IMR-90 (cell line): ENCODE measurements at places on chromosomes 4 and X. TPM values are rescaled to one million over a fixed set of nuclear protein-coding genes. Genes with fewer than 3 reads are reported as not detected.

Gene ARHGAP24
- polyA plus RNA-seq: 11.3 and 11.9 TPM in 2 replicates

Gene TMEM154
- 0.12 and 0.20 TPM in 2 replicates for polyA plus RNA-seq

DNA sequence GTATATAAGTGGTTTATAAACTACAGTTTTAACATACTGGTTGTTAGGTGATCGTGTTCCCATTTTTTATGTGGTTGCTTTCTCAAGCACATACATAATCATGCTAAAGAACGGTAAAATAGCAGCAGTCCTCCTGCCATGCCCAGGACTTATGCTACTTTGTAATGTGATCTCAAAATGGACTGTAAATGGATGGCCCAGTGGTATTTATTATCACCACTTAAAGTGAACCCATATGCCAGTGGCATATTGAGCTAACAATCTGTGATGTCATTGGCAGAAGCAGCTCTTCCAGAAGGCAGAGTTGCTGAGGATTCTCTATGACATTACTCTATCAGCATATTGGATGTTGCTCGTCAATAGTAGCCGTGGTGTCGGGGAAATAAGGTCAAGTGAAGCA, 28.6 kb downstream of the ANK2 start:
- H3K4me3 ChIP-seq: no peak overlapping the region
- H3K27ac ChIP-seq: no peak overlapping the region

DNA sequence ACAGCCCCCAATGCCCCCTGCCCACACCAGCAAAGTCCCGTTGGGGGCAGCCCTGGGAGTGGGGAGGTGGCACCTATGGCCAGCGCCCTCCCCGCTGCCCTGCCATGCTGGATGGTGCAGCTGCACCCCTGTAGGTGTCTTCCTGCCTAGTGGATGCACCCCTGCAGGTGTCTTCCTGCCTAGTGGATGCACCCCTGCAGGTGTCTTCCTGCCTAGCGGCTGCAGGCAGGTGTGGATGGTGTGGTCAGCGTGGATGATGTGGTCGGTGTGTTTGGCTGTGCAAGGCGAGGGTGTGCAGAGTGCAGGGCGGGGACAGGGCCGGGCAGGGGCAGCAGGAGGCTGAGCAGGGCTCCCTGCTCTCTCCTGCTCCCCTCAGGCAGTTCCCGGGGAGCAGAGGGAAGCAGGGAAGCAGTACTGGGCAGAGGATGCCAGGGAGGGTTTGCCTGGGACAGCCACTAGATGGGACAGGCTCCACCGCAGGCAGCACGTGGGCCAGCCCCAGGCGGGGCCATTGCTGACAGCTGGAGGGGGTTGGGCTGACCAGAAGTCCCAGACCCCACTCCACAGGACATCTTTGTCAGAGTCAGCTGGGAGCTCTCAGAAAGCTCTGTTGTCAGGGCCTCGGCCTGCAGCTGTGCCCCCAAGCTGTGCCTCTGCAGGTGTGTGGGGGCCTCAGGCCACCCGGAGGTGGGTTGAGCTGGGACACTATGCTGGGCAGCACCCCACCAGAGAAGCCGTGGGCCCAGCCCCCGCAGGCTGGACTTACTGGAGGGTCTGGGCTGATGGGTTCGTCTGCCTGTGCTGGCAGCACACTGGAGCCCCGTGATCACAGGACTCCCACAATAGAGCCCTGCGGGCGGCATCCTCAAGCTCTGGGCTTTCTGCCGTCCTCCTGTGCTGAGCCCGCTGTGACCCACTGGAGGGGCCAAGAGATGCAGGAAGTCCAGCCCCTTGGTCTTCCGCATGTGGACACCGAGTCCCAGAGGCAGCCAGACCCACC, 23.7 kb downstream of the DOK7 start:
- no peak overlapping the region for H3K27ac ChIP-seq
- no peaks in the 10 kb centered on the region for H3K36me3 ChIP-seq
- H3K4me3 ChIP-seq: no peak overlapping the region
- peaks cover 52% of the 10 kb centered on the region for H3K27me3 ChIP-seq

DNA sequence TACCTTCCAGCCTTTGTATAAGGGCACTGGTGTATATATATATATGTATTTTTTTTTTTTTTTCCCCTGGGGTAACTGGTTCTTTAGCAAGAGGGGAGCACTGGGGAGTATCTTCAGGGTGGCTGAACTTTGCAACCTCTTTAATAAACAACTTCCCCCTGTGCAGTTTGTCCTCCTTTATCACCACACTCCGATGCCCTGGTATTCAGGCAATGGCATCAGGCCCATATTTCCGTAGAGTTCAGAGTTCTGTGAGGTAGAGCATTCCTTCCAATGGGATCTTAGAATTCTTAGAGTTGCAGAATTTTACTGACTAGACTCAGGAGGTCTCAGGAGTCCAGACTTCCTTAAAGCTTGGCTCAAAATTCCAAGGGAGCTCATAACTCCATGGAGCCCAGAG, 24.6 kb downstream of the NYX start:
- no peaks in the 10 kb centered on the region for H3K36me3 ChIP-seq
- H3K4me1 ChIP-seq: peaks cover 4% of the 10 kb centered on the region; the same call in 1 of the 2 replicates
- no peak overlapping the region for H3K27ac ChIP-seq
- H3K27me3 ChIP-seq: peaks cover 2% of the 10 kb centered on the region; the same call in 1 of the 2 replicates
- H3K4me3 ChIP-seq: no peak overlapping the region
- no peak for DNase-seq

DNA sequence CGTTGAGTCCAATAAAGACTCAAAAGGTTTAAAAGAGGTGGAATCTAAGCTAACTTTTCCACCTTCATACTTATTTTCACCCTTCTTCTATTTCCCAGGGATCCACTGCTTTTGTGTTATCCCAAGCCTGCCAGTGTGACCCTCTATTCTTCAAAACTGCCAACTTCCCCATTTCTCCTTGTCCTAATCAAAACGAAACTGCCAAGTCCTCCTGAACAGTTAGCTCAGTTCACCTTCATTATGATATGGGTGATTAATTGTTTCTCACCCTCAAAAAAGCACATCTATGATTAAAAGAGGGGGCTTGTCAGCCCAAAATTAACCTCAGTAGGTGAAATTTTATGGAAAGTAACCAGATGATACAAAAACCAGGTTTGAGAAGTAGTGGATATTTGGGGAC, 108.4 kb downstream of the GUCY2F start:
- DNase-seq: no peak
- H3K27me3 ChIP-seq: peaks cover 8% of the 10 kb centered on the region
- H3K27ac ChIP-seq: no peak overlapping the region
- H3K4me3 ChIP-seq: no peak overlapping the region
- H3K36me3 ChIP-seq: no peaks in the 10 kb centered on the region

DNA sequence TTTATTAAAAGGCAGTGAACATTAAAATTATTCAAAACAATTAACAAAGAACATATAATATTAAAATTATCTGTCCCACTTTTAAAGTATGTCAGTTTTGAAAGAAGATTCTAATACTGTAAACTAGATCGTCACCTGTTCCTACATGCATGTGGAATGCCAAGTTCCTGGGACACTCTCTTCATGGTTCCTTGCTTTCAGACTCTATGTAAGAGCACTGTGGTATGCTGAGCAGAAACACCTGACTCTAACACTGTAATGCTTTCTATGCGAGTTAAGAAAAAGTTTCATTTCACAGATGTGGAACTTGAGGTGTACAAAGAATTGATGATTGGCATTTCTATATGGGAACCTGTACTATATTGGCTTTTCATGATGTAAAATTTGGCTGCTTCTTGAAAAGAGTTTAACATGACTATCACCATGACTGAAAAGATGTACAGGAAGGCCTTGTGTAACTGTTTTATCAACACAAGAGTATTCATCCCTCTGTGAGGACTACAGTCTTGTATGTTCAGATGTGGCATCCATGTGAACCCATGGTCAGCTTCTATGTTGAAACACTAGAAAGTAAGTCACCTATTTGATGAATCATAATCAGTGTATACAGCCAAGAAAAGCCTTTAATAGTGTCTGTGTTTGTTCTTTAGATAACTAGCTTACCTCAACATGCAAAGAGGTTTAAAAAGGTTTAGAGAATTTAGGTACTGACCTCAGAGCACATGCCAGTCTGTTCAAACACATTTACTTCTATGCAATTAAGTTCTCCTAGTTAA, 354.5 kb downstream of the ARHGAP24 start:
- no peak overlapping the region for H3K27ac ChIP-seq
- peaks cover 14% of the 10 kb centered on the region for H3K4me1 ChIP-seq
- no peaks in the 10 kb centered on the region for H3K27me3 ChIP-seq
- no peaks in the 10 kb centered on the region for H3K36me3 ChIP-seq
- DNase-seq: peak; percentile 66
- H3K4me3 ChIP-seq: no peak overlapping the region

DNA sequence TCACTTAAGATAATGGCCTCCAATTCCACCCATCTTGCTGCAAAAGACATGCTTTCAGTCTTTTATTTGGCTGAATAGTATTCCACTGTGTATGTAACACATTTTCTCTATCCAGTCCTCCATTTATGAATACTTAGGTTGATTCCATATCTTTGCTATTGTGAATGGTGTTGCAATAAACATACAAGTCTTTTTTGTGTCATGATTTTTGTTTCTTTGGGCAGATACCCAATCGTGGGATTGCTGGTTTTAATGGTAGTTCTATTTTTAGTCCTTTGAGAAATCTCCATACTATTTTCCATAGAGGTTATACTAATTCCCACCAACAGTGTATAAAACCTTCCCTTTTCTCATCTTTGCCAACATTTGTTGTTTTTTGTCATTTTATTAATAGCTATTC, 180.9 kb downstream of the SMIM20 start:
- no peak overlapping the region for H3K27ac ChIP-seq
- no peak overlapping the region for H3K4me3 ChIP-seq
- no peaks in the 10 kb centered on the region for H3K27me3 ChIP-seq
- no peaks in the 10 kb centered on the region for H3K36me3 ChIP-seq

GRCh38 chr4:169201222-169202144, 69.3 kb downstream of the SH3RF1 start:
- H3K4me1 ChIP-seq: peaks cover 10% of the 10 kb centered on the region
- H3K27me3 ChIP-seq: no peaks in the 10 kb centered on the region
- H3K27ac ChIP-seq: no peak overlapping the region
- H3K4me3 ChIP-seq: no peak overlapping the region
- no peak for DNase-seq
- no peaks in the 10 kb centered on the region for H3K36me3 ChIP-seq

DNA sequence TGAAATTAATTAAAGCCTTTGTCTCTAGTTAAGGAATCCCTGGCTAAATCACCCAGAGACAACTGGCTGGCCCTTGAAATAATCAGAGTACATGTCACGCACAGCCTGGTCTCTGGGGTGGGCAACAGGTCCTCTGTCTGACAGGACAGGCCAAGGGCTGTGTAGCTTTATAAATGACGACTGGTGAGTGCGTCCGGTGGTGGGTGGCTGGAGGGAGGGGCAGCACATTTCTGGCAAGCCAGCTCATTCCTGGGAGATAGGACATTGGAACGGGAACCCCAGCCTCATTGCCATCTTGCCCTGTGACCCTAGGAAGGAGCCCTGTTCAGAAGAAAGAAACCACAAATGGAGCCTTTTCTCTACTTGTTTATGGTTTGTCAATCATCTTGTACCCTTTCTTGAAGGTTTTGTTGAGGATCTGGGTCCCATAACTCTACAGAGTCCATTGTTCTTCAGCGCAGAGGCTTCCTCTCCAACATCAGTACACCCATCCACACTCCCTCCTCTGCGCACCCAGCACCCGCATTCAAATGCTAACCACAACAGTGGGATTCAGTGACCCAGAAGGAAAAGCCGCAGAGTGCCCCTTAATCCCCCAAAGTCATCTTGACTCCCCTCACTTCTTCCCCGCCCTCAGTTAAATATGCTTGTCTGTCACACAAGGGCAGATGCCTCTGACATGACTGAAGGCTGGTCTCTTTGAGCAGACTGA, 368.1 kb downstream of the UNC5C start:
- no peaks in the 10 kb centered on the region for H3K4me1 ChIP-seq
- no peak for DNase-seq
- no peaks in the 10 kb centered on the region for H3K36me3 ChIP-seq
- no peaks in the 10 kb centered on the region for H3K27me3 ChIP-seq
- H3K27ac ChIP-seq: no peak overlapping the region

GRCh38 chrX:13747836-13748235, 13.3 kb downstream of the OFD1 start:
- peak; percentile 76 for DNase-seq
- no peak overlapping the region for H3K27ac ChIP-seq
- H3K36me3 ChIP-seq: peaks cover 2% of the 10 kb centered on the region

DNA sequence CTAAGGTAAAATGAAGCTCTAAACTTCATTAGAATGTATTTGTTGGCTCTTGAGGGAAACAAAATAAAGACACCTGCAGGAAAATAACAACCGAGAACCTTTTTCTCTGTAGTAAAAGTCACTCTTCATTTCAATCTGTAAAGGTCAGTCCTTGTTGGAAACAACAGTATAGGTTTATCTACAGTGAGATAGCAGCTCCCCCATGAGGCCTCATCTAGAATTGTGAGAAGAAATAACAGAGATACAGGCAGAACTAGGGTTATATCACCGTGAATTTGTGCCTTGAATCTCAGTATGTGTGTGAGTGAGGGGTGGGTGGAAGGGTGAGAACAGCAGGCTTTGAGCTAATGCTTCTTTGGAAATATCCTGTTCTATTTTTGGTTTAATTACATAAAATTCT, 107.8 kb upstream of the FMR1 start:
- H3K27me3 ChIP-seq: no peaks in the 10 kb centered on the region
- H3K4me1 ChIP-seq: no peaks in the 10 kb centered on the region
- H3K4me3 ChIP-seq: no peak overlapping the region
- no peaks in the 10 kb centered on the region for H3K36me3 ChIP-seq

DNA sequence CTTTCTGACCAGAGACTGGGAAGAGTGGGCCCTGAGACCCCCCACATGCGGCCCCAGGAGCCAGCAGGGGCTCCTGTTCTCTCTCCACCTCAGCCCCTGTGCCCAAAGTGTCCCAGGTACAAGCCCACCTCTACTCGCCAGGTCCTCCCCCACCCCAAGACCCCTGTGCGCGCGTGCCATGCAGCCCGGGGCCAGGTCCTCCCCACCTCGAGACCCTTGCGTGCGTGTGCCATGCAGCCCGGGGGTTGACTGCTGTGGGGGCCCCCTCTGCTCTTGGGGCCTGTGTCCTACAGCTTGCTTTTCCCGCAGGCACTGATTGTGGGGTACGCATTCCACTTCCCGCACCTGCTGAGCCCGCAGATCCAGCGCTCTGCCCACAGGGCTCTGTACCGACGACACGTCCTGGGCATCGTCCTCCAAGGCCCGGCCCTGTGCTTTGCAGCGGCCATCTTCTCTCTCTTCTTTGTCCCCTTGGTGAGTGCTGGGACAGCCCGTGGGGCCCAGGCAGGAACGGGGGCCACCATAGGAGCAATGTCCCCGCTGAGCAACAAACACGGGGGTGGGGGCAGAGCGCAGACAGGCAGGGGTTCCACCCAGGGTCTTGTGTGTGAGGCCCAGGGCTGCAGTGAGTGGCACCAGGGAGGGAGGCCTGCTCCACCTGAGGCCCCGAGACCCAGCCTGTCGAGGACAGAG, 20.3 kb downstream of the DGKQ start:
- no peak overlapping the region for H3K27ac ChIP-seq
- no peaks in the 10 kb centered on the region for H3K4me1 ChIP-seq
- DNase-seq: no peak
- H3K4me3 ChIP-seq: no peak overlapping the region

- no peak overlapping the region for H3K4me3 ChIP-seq
- no peak overlapping the region for H3K27ac ChIP-seq
- peaks cover 1% of the 10 kb centered on the region; the same call in 1 of the 2 replicates for H3K4me1 ChIP-seq
- DNase-seq: no peak
- H3K36me3 ChIP-seq: no peaks in the 10 kb centered on the region; the same call in 1 of the 2 replicates
These were observed 99.1 kb downstream of the PDLIM5 start for GRCh38 chr4:94550851-94551250.
